GDM1 (cell line): ENCODE measurements at places on chromosomes 12 and 14.

- no peak for DNase-seq
These were observed 123.7 kb downstream of the SLC25A21 start for GRCh38 chr14:37048666-37049071.

DNA sequence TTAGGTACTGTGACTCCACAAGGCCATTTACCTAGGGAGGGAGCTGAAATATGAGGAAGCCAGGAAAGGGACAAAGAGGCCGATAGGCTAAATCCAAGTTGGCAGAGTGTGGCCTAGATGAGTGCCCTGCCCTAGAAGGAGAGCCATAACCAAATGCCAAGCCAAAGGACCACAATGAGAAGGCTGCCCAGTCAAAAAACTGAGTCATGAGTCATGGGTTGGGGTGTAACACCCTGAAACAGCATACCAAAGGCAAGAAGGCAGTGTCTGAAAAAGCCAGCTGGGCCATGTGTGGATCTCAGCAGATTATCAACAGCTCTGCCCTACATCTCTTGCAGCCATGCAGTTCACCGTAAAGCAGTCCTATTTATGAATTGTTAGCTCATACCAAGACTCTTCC, 171.7 kb downstream of the PHLDA1 start:
- DNase-seq = no peak

- no peak for DNase-seq
These were observed 64.4 kb downstream of the SERPINA3 start for GRCh38 chr14:94676495-94677185.

GRCh38 chr12:108342985-108343384, 3.9 kb upstream of the CMKLR1 start:
- DNase-seq = no peak

DNA sequence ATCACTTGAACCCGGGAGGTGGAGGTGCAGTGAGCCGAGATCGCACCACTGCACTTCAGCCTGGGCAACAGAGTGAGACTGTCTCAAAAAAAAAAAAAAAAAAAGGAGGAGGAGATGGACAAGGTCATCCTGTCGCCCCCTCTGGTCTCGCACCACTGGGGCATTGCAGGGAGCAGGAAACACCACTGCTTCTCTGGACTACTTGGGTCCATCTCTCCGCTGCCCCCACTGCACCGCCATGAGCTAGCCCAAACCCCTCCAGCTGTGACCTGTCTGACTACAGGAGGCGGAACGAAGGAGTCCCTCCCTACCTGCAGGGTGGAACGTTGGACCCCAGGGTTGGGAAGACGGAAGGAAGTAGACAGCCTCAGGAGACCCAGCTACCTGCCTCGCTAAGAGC, 18.2 kb upstream of the FAM222A start:
- no peak for DNase-seq

DNA sequence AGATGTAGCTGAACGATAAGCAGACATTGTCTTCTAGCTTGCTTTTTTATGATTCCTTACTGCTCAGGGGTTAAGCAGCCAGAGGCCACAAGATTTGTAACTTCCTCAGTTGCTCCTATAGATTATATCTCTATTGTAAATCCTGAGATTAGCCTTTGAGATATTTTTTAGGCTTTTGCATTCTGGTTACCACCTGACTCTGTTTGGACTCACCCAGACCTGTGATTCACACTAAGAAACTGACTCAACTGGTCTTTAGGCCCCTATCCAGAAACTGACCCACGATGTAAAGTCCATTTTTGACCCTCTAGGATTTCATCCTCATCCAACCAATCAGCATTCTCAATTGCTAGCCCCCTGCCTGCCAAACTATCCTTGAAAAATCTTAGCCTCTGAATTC, 194.4 kb downstream of the RASSF9 start:
- no peak for DNase-seq
